ENCODE measurements at places on chromosomes 16 and 17. TPM values are rescaled to one million over a fixed set of nuclear protein-coding genes. Genes with fewer than 3 reads are reported as not detected.

The XYLT1 gene
- total RNA-seq: 59.1 TPM

DNA sequence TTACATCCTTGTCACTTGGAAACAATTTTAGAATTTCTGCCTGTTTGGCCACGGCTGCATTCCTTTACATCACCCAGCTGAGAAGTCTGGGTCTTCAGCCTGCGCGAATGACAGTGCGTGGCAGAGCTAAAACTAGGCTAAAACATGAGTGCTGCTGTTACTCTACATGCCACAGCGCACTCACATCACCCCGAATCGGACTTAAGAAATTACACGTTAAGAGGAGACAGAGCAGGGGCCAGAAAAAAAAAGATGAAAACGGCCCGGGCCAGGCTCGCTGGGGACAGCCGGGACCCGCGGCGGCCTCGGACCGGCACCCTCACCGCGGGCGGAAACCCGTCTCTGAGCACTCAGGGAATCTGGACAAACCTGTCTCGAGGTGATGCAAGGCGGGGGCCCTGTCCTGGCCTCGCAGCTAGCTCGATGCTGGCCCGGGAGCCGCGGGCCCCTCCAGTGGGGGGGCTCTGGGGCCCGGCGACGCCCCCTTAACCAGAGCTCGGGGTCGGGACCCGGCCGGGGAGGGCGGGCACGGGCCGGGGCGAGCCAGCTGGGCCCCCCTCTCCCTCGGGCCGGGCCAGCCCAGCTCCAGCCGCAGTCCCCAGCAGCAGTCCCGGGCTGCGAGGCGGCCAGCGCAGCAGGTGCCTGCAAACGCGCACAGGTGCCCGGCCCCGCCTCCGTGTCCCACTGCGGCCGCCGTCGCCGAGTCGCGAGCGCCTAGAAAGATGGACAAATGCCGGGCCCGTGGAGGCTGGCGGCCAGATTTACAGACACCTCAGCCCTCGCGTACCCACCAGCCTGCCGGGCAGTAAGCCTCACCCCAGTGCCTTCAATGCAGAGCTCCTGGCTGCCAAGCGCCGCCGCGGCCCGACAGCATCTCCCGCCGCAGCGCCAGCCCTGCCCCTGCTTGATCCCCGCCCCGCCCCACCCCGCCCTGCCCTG is at the start of gene AKTIP:
TSS of gene AKTIP (minus strand) at position 879 of the 939 bp plus-strand sequence. CDS start 2,950 bp downstream, outside the sequence.
- DNase-seq: peak; percentile 93

The DNAH17 gene
- 0.45 TPM for total RNA-seq

The LGALS9B gene
- not detected for total RNA-seq

The TNFRSF13B gene
- total RNA-seq: not detected

GRCh38 chr16:68287276-68288251 is 23.2 kb downstream of the SLC7A6OS start:
- no peak for DNase-seq

DNA sequence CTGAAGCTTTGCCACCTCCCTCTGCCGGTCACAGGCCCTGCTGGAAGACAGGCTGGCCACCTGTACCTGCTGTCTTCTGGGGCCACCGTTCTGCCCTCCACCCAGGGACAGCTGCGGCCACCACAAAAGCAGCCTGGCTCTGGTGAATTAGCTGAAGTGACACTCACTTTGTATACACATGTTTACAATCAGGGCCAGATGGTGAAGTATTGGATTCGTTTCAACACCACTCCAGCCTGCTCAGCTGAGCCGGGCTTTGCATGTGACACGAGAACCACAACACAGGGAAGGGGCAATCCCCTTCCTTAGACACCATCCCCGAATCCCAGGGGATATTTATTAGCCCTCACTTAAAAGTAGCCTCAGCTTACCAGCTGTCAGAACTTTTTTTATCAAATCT is 191.5 kb upstream of the RPL38 start:
- no peak for DNase-seq

- no peak for DNase-seq
These were observed 43.4 kb upstream of the ZC3H18 start for GRCh38 chr16:88526906-88527185.

GRCh38 chr16:55501549-55502322 is 7.1 kb upstream of the LPCAT2 start:
- peak; percentile 75 for DNase-seq

DNA sequence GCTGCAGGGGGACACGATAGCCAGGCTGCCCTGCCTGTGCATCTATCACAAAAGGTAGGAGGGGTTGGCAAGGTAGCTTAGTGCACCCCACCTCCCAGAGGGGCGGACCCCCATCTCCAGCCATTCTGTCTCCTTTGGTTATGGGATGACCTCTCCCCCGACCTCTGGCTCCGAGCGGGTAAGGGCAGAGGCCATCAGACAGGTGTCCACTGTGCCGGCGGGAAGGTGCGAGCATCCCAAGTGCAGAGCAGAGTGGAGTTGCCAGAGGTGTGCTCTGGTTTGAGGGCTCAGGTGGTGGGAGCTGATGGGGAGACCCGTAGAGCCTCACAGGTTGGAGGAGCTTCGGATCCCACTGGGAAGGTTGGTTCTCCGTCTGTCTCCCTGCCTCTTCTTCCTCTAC is 11.7 kb downstream of the LDHD start:
- DNase-seq: no peak

The RND2 gene
- 0.45 TPM for total RNA-seq

The ETV4 gene
- total RNA-seq: 0.48 TPM

GRCh38 chr17:68290268-68290954 is 516 bp downstream of the SLC16A6 start:
- peak; percentile 87 for DNase-seq

GRCh38 chr17:7644775-7645174 is 6.0 kb upstream of the ATP1B2 start:
- DNase-seq: no peak

DNA sequence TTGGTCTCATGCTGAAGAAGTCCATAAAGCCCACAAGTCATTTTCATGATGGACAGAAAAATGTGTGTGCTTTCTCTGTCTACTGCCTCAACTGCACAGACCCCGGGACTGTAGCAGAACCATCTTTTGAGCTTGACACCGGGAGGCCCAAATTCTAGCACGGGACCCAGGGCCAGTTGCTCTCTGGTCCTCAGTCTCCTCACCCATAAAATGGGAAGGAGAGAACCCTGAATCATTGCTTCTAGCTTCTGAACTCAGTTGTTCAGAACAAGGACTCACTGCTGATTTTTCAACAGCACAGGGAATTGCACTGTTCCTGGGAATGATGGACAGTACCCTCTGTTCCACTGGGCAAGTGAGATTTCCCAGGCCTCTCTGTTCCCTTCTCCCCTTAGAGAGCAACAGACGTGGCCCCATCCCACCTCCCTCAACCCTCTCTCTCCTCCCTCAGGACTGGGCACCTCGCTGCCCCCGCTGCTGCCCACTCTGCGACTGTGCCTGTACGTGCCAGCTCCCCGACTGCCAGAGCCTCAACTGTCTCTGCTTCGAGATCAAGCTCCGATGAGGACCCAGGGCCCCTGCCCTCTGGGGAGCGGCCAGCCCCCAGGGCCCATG is 2.2 kb upstream of the ALDOA start:
- DNase-seq: no peak

The ARHGDIG gene
- 8.6 TPM for total RNA-seq

DNA sequence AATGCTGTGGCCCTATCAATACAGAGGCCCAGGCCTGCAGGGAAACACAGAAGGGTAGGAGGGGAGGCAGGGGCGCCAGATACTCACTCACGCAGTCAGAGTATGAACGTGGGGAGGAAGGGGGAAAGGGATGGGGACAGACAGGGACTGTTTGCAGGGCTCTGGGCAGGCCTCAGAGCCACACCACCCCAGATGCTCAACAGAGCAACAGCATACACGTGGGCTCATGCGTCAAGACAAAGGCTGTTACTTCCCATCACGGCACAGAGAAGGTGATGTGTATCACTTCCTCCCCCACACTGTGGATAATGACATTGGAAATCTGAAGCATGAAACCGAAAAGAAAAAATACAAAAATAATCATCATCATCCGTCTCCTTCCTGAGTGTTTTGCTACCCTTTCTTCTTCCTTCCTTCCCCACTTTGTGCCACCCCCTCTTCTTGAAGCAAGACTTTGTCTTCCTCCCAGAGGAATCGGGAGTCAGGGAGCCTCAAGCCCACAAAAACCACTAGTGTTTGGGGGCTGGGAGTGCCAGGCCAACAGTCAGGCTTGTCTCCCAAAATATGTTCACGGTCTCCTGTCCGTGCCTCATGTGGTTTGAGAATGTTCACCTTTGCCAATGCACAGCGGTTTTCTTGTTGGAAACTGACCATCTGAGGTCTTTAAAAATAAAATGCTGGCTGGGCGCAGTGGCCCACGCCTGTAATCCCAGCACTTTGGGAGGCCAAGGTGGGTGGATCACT is 20.1 kb downstream of the SLC39A11 start:
- peak; percentile 45 for DNase-seq

The FSCN2 gene
- 0.39 TPM for total RNA-seq

- DNase-seq: no peak
These were observed 121.5 kb downstream of the STXBP4 start for GRCh38 chr17:55090079-55090492.

The MLLT6 gene
- total RNA-seq: 77.0 TPM

The ABCC3 gene
- 52.8 TPM for total RNA-seq

GRCh38 chr16:3017794-3018506 is at the start of gene CLDN6:
Gene CLDN6, minus strand, starts transcription at chr16:3018183. Its CDS starts 2,162 bp downstream, at chr16:3016021.
- no peak for DNase-seq

The KRTAP17-1 gene
- total RNA-seq: not detected

- no peak for DNase-seq
These were observed 5.7 kb upstream of the LPO start for GRCh38 chr17:58232707-58233156.

GRCh38 chr17:46968224-46968834 is 10.7 kb downstream of the RPRML start:
- DNase-seq: no peak

- no peak for DNase-seq
These were observed 128.4 kb upstream of the GOT2 start for GRCh38 chr16:58862334-58863021.

DNA sequence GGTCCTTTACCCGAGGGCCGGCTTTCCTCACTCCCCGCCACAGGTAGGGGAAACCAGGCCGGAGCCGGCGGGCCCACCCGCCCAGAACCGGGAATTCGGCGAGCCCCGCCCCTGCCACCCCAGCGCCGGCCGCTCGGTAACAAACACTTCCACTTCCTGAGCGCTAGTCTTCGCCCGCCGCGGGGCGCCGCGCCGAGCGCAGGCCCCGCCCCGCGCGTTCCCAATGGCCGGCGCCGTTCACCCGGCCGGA is 224 bp upstream of the NHERF1 start:
- DNase-seq: no peak

The ZNF205 gene
- total RNA-seq: 6.1 TPM

The INO80E gene
- total RNA-seq: 45.4 TPM

DNA sequence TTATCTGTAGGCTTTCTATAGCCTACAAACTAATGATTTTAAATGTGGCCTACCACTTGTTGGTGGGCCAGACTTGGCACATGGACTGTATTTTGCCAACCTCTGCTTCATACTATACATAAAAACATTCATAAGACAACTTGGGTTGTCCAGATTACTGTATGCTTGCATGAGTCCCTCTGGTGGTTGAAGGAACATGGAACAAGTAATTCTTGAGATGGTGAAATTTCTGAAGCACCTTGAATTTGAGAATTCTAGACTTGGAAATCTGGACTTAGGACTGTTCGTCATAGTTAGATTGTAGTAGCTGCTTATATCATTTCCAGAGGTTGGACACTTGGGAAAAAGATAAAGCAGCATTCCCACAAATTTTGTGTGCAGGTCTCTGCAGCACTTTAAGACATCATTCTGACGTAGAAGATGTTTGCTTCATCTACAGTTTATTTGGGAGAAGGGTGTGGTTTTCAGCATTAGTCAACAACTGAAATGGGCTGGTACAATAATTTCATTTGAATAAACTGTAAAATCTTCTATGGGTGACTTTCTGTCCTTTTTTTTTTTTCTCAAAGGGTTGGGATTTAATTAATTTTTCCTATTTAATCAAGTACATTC is 31.2 kb downstream of the NFATC3 start:
- DNase-seq: no peak

DNA sequence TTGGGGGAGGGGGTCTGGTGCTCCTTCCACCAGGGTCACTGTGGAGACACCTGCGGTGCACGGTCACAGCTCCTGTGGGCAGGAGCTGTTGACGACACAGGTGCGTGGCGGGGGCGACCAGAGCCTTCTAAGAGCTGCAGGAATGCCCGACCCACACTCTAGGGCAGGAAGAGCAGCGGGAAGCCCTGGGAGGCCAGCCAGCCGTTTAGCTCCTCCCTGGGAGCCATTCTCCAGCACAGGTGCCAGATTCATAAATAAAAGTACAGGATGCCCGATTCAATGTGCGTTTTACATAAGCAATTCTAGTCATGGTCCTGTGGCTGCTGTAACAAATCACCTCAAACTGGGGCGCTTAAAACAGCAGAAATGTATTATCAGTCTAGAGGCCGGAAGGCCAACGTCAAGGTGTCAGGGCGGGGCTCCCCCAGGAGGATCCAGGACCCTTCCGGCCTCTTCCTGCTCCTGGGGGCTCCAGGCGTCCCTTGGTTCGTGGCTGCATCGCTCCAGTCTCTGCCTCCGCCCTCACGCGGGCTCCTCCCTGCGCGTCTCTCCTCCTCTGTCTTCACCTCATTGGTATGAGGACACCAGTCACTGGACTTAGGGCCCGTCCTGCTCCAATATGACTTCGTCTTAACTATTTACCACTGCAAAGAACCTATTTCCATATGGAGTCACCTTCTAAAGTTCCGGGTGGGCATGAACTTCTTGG is 155.4 kb downstream of the FOXL1 start:
- no peak for DNase-seq

The NPIPA2 gene
- total RNA-seq: 7.4 TPM

GRCh38 chr17:80751946-80752581 is 207.4 kb downstream of the RPTOR start:
- DNase-seq: peak; percentile 53

GRCh38 chr17:44780845-44781480 is 22.2 kb downstream of the ADAM11 start:
- DNase-seq: no peak

DNA sequence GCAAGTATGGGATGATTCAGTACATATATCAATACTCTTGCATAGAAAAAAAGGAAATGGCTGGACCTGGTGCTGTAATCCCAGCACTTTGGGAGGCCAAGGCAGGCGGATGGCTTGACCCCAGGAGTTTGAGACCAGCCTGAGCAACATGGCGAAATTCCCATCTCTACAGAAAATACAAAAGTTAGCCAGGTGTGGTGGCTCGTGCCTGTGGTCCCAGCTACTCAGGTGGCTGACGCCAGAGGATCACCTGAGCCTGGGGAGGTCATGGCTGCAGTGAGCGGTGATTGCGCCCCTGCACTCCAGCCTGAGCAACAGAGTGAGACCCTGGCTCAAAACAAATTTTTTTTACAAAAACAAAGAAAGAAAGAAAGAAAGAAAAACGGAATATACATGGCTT is 7.1 kb upstream of the SGF29 start:
- DNase-seq: no peak

DNA sequence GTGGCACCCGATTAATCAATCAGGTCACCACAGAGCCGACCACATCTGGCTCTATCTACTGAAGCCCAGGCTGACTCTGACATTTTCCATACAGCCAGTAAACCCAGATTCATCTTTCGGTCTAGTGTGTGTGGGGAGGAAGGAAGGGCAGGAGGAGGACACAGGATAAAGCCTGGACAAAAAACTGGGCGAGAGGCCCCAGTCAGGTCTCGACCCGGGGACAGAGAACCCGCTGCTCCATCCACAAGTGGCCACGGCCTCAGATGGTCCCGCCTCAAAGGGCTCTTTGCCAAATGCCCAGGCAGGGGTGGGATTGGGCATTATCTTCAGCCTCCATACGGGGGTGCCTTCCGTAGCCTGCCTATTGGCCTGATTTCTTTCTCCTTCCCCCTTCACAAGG is 7.8 kb downstream of the ABR start:
- DNase-seq: no peak

Data from mesenteric fat pad (tissue), 1 donor.